Pulmonary artery endothelial cell (primary cell): ENCODE measurements at places on chromosomes 7 and 10. TPM values are rescaled to one million over a fixed set of nuclear protein-coding genes. Genes with fewer than 3 reads are reported as not detected.
A peak's percentile ranks its signal among the peaks of the same experiment; 100 is the strongest.

DNA sequence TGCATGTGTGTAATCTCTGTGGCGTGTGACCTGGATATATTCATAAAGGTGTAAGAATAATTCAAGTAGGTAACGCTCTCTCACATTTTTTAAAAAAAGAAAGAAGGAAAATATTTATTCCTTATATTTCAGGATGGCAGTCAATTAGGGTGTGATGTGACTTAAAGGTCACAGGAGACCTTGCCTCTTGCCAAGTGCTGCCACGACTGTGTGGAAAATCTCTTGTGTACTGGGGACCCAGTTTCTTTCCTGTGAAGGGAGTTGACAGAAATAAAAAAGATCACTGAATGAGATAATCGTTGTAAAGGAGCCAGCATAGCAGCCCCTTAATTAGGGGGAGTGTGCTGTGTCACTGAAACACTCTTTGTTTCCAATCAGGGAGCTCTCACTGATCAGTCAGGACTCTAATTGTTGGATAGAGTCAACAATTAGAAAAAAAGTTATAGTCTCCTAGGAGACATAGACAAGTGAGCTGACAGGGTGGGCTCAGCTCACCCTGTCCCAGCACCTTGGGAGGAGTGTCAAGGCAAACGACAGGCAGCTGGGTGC is 31.1 kb downstream of the PTPRE start:
- DNase-seq = no peak

DNA sequence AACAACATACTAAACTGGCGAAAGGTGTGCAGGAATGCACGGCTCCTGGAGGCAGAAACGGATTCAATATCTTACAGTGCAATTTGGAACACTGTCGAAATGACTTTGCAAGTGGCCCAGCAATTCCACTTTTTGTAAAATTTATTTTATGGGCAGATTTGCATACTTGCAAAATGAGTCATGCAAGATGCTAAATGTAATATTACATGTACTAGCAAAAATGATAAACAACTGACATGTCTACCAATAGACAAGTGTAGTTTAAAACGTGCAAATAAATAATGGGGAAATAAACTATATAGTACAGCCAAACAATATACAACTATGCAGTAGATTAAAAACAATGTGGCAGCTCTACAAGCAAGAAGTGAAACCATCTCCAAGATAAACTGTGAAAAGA is 97.7 kb downstream of the ARHGAP12 start:
- no peak for DNase-seq

The LRRC17 gene
- 12.7 and 24.5 TPM in 2 replicates for total RNA-seq

The PIK3CG gene
- total RNA-seq = 11.6 and 12.2 TPM in 2 replicates

DNA sequence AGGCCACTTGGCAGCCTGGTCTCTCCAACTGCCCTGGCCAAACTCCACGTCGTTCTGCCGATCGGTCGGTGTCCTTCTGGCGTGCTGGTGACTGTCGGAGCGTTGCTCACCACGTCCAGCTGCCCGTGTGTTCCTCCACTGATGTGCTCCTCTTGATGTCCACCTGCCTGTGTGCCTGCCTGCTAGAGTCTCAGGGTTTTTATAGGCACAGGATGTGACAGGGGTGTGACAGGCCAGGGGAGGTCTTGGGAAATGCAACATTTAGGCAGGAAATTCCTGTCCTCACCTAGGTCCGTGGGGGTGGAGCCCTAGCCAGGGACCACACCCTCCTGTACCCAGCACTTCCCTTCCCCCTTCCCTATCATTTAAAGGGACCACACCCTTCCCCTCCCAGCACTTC is 25.2 kb upstream of the CFAP46 start:
- DNase-seq = no peak

The AGR2 gene
- total RNA-seq = not detected in 2 replicates

The CALML3 gene
- total RNA-seq = not detected in 2 replicates

DNA sequence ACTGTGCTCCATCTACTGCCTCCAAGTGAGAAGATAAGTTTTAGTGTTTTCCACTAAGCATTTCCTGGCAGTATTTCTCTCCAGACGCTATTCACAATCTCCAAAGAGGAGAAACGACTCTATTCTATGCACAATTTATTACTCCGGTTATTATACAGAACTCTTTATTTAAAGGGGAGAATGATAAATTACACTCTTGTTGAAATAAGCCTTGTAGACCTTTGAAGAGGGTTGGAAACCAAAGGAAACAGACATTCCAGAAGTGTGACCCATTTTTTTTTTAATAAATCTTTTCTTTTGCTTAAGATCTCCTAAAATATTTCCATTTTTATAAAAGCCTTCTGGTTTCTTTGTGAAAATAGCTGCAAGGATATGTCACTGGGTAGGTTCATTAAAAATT is 76.1 kb upstream of the HDAC9 start:
- DNase-seq = no peak

DNA sequence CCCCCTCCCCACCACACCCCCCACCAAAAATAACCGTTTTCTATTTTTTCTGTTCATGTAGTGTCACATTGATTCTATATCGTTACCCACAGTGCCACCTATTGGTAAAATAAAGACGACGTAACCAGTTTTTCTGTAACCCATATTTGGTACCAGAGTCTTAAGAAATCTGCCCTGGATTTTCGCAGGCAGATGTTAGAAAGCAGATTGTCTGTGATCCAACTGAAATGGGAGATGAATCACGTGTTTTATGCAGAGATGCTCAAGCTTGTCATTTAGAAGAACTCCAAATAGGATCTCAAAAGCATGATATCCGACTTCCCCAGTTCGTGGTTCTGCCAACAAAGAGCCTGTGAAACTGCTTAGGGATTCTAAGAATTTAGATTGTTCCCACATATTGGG is 261.1 kb upstream of the CSTF2T start:
- peak; percentile 1 for DNase-seq

GRCh38 chr7:50303335-50304128 is 984 bp upstream of the IKZF1 start:
- DNase-seq = no peak

DNA sequence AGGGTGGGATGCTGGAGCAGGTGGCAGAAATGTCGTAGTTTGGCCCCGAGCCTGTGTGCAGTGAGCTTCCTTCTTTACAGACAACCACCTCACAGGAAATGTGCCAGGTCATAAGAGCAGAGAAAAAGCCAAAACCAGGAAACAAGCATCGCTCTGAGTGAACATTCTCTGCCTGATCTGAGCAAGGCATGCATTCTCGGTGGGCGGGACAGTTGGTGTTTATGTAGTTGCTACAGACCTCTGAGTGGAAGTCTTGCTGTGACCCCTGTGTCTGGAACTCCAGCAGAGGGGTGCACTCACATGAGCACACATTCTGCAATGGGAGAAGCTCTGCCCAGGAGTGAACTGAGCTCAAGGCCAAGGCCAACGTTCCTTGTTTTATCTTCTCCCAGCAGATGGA is 230.1 kb downstream of the TCERG1L start:
- DNase-seq = no peak

The ODAD2 gene
- total RNA-seq = 0.20 and 0.32 TPM in 2 replicates

The RNF148 gene
- 0.86 and 1.7 TPM in 2 replicates for total RNA-seq

- no peak for DNase-seq
Observed at GRCh38 chr7:30212701-30213111, 71.7 kb upstream of the ZNRF2 start.
